GM13977 (cell line): ENCODE measurements at places on chromosomes 16 and 17.

DNA sequence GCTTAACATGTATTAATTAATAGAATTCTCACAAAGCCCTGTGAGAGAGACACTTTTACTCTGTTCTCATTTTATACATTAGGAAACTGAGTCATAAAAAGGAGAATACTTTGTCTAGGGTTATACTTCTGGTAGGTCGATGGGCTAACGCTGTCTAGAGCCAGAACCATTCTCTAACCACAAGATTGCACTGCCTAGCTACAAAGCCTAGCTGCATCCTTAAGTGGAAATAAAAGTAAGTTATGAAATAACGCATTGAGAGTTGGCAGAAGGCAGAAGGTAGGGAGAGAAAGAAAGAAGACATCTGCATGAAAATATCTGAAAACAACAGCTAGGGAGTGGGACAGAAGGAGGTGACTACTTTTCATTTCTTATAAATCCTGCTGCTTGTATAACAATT is 33.2 kb downstream of the IRX6 start:
- no peak for DNase-seq

- DNase-seq, result no peak
Measured at GRCh38 chr16:58411336-58411735, 19.1 kb downstream of the GINS3 start.

DNA sequence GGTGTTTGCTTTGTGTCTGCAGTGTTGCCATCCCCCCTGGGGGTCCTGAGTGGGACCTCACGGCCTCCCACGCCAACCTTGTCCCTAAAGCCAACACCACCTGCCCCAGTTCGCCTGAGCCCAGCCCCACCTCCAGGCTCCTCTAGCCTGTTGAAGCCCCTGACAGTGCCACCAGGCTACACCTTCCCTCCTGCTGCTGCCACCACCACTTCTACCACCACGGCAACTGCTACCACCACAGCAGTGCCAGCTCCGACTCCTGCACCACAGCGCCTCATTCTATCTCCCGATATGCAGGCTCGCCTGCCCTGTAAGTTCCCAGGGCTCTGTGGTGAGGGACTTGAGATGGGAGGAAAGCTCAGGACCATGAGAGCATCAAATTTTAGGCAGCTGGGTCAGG is 22.2 kb downstream of the SRCAP start:
- DNase-seq, result no peak

DNA sequence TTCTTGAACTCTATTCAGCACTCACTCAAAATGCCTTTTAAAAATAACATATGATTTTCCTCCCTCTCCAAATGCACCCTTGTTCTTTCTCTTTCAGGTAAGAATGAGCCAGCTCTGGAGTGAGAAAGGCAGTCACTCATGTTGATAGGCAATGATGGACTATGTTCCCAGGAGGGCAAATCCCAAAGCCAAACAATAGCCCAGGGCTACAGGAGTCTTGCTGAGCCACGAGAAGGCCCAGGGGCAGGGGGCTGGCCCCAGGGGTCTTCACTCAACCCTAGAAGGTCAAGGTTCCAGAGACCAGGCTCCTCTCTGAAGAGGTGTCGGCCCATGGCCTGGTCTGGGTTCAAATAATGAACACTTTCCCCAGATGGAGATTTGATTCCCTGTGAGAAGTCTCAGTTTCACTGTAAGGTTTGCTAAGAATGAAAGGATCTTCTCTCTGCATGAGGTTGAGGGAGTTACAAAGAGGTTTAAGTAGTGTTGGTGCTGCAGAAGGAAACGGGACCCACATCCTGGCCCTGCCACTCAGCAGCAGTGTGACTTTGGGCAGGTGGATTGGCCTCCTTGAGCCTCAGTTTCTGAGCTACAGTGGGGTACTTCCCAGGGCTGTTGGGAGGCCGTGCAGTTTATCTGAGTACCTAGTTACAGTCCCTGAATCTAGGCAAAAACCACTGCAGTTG is 49.0 kb downstream of the RTN4RL1 start:
- DNase-seq, result no peak

GRCh38 chr17:45063198-45063597 is 2.1 kb downstream of the NMT1 start:
- no peak for DNase-seq

- DNase-seq, result no peak
Measured at GRCh38 chr16:900211-900610, 70.6 kb downstream of the LMF1 start.

DNA sequence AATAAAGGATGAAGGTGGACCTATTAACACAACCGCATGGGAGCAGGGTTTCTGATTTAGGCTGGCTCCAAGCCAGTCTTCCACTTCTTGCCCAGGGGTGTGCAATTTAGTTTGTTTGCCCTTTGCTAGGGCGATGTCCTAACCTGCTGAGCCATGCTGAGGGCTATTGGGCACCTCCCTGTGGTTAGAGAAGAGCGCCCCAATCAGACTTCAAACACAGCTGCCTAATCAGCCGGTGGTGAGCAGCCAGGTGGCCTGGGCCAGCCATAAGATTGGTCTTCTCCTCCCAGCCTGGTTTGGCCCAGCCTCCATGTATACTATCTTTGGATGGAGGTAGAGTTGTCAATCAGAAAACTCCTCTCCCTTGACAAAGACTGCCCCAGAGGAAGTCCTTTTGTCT is 15.7 kb downstream of the TMEM94 start:
- DNase-seq, result no peak

GRCh38 chr17:29209073-29209472 is 28.9 kb upstream of the MYO18A start:
- DNase-seq, result no peak

DNA sequence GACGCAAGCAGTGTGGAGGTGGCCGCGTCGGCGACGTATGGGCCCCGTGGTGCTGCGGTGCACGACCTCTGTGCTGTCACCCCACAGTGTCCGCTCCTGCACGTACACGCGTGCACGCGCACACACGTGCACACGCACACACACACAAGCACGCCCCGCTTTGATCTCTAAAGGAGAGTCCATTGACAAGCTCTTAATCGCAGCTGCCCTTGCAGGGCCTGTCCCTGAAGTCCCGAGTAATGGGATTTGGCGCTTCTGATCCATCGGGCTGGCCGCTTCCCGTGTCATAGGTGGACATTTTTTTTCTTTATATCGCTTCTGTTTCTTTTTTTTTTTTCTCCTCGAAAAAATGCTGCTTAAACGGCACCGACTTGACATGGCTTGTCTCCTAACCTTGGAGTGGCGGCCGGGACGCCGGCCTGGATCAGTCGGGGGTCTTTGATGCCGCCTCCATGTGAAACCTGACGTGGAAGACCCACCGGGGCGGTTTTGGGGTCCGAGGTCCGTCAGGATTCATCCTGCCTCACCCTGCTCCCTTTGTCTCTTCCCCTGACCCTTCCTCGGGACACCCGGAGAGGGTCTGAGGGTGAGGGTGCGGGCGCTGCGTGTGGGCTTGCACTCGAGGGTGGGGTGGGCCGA is 8.3 kb upstream of the AXIN1 start:
- no peak for DNase-seq

GRCh38 chr16:10988164-10988803 is 43.9 kb downstream of the CLEC16A start:
- DNase-seq, result peak; percentile 57

GRCh38 chr17:15309793-15310192 is 31.6 kb downstream of the TEKT3 start:
- no peak for DNase-seq

- DNase-seq, result peak; percentile 79
Measured at GRCh38 chr17:42287305-42287976, 857 bp upstream of the STAT5A start.
